ENCODE measurements at places on chromosomes 6 and 20. TPM values are rescaled to one million over a fixed set of nuclear protein-coding genes. Genes with fewer than 3 reads are reported as not detected.

Gene MACROD2
- total RNA-seq = 6.4 TPM

Gene TAAR6
- not detected for total RNA-seq

Gene ERVFRD-1
- not detected for total RNA-seq

Gene ANKEF1
- 3.7 TPM for total RNA-seq

Gene SERAC1
- 12.2 TPM for total RNA-seq

Gene PDYN
- 0.63 TPM for total RNA-seq

Gene SLC22A1
- total RNA-seq = 1.7 TPM

Gene UBE2J1
- total RNA-seq = 36.8 TPM

Gene BEND6
- 1.8 TPM for total RNA-seq

- peaks cover 21% of the 10 kb centered on the region for H3K4me1 ChIP-seq
- peak; percentile 52 for DNase-seq
- H3K36me3 ChIP-seq = no peaks in the 10 kb centered on the region
- no peak overlapping the region for H3K4me3 ChIP-seq
- H3K27me3 ChIP-seq = peaks cover 3% of the 10 kb centered on the region
- no peak overlapping the region for H3K27ac ChIP-seq
Measured at GRCh38 chr20:1423625-1424106, 30.8 kb upstream of the FKBP1A start.

GRCh38 chr6:79167931-79168694, 66.4 kb downstream of the HMGN3 start:
- no peak overlapping the region for H3K4me3 ChIP-seq
- no peaks in the 10 kb centered on the region for H3K27me3 ChIP-seq
- DNase-seq = no peak
- H3K27ac ChIP-seq = no peak overlapping the region
- H3K36me3 ChIP-seq = no peaks in the 10 kb centered on the region
- H3K4me1 ChIP-seq = no peaks in the 10 kb centered on the region

GRCh38 chr20:8414586-8415274, 282.7 kb downstream of the PLCB1 start:
- no peaks in the 10 kb centered on the region for H3K36me3 ChIP-seq
- H3K27ac ChIP-seq = no peak overlapping the region
- no peaks in the 10 kb centered on the region for H3K27me3 ChIP-seq

- peaks cover 27% of the 10 kb centered on the region for H3K36me3 ChIP-seq
- H3K27ac ChIP-seq = peak overlapping the region; percentile 48
- H3K4me3 ChIP-seq = no peak overlapping the region
- H3K27me3 ChIP-seq = no peaks in the 10 kb centered on the region
Measured at GRCh38 chr6:144546807-144547206, 261.7 kb downstream of the UTRN start.

DNA sequence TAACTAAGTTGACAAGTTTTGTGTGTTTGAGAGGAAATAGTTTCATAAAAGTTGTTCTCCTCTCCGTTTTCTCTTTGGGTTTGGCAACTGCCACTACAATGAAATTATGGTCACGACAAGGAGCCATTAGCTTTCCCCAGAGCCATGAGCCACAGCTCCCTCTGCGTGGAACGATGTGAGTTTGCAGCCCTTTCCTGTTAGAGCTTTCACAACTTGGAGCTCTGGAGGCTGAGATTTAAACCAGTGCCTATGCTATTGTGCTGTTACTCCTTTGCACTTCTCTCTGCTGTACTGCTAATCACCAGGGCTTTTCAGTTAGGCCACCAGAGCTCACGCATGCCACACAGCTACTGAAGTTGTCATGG, 29.3 kb upstream of the TXNDC5 start:
- no peak for DNase-seq
- peaks cover 1% of the 10 kb centered on the region for H3K27me3 ChIP-seq
- H3K4me3 ChIP-seq = no peak overlapping the region
- H3K27ac ChIP-seq = no peak overlapping the region

DNA sequence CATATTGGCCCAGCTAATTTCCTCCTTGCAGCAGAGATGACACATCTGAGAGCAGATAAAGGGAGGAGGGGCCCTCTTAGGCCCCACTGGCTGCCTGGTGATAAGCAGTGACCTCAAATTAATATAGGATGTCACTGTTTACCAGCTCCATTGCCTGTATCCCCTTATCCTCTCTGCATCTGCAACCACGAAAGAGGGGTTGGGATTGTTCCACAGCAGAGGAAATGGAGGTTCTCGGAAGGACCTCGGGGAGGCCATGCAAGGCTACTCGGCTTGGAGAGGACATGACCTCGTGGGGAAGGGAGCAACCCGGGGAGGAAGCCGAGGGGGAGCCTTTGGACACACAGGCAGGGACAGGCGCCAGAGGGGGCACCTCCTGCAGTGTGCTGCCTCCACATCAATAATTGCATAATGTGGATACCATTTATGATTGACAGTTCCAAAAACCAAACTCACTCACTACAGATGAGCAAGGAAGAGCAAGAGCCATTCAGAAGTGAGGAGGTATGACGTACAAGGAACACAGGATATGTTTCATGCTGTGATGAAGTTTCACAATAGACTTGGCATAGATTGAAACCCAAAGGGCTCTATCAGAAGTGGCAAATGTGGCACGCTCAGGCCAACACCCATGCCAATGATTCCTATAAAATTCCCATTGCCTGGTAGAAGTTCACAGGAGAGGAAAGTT, 177.2 kb upstream of the RNF24 start:
- H3K4me3 ChIP-seq = no peak overlapping the region
- H3K27ac ChIP-seq = no peak overlapping the region
- no peaks in the 10 kb centered on the region for H3K36me3 ChIP-seq
- H3K27me3 ChIP-seq = no peaks in the 10 kb centered on the region
- peaks cover 14% of the 10 kb centered on the region for H3K4me1 ChIP-seq
- no peak for DNase-seq

GRCh38 chr6:79525272-79526100, 11.7 kb downstream of the LCA5 start:
- H3K27ac ChIP-seq = no peak overlapping the region
- peaks cover 13% of the 10 kb centered on the region for H3K36me3 ChIP-seq
- DNase-seq = no peak

GRCh38 chr20:36030149-36030548, 61.8 kb downstream of the CNBD2 start:
- H3K4me3 ChIP-seq = no peak overlapping the region
- no peak for DNase-seq
- H3K27me3 ChIP-seq = no peaks in the 10 kb centered on the region
- no peak overlapping the region for H3K27ac ChIP-seq
- H3K4me1 ChIP-seq = no peaks in the 10 kb centered on the region

- peak overlapping the region; percentile 99 for H3K4me3 ChIP-seq
- DNase-seq = no peak
- H3K4me1 ChIP-seq = peaks cover 52% of the 10 kb centered on the region
- no peaks in the 10 kb centered on the region for H3K27me3 ChIP-seq
Measured at GRCh38 chr20:48826069-48826468, 1.7 kb downstream of the PREX1 start.

GRCh38 chr20:7226156-7226555, 458.7 kb downstream of the BMP2 start:
- H3K36me3 ChIP-seq = no peaks in the 10 kb centered on the region
- no peak for DNase-seq
- no peak overlapping the region for H3K4me3 ChIP-seq
- no peak overlapping the region for H3K27ac ChIP-seq
- H3K27me3 ChIP-seq = no peaks in the 10 kb centered on the region

DNA sequence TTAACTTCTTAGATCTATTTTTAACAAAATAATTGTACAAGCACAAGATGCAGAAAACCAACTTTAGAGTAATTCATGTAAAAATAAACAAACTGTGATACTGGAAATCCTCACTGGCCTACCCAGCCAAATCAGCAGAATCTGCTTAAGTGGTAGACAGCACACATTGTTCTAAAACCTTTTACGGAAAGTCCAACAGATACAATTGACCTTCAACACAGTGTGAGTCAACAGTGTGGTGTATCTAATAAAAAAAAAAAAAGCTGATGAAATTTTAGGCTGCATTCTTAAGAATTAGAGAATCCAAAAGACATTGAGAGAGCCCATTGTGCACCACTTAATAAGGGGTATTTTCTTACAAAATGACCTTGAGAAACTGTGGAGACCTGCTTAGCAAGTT, 174.5 kb downstream of the COL21A1 start:
- H3K27me3 ChIP-seq = no peaks in the 10 kb centered on the region
- H3K27ac ChIP-seq = no peak overlapping the region
- no peak for DNase-seq
- H3K4me3 ChIP-seq = no peak overlapping the region
- H3K36me3 ChIP-seq = peaks cover 4% of the 10 kb centered on the region

GRCh38 chr6:46103441-46104115, 26.2 kb upstream of the ENPP4 start:
- H3K4me1 ChIP-seq = peaks cover 4% of the 10 kb centered on the region
- no peak for DNase-seq
- H3K4me3 ChIP-seq = no peak overlapping the region

GRCh38 chr6:84731401-84731800, 33.0 kb downstream of the TBX18 start:
- no peak for DNase-seq
- no peak overlapping the region for H3K27ac ChIP-seq
- H3K27me3 ChIP-seq = peaks cover 30% of the 10 kb centered on the region

DNA sequence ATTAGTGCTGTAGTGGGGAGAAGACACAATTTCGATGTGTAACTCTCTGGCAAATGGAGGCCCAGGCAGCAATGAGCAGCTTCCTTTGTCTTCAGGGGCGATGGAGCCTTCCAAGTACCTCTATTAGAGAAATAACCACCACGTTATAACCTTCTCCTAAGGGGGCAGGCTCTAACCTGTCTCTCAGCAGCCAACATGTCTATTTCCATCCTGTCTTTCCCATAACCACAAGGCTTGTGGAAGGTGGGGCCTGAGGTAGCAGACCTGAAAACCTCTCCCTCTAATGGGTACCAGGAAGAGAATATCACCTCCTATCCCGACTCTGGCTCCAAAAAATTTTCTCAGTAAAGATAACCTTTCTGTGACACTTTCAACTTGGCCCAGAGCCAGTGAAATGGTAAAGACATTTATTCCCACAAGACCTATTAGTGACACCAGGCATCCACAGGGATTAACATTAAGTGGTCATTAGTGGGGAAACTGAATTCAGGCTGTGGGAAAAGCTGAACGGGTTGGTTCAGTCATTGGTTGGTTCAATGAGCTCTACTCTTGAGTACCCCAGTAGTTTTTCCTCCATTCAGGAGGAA, 4.0 kb downstream of the PEX6 start:
- peaks cover 20% of the 10 kb centered on the region for H3K4me1 ChIP-seq
- no peak overlapping the region for H3K4me3 ChIP-seq
- no peaks in the 10 kb centered on the region for H3K27me3 ChIP-seq
- H3K36me3 ChIP-seq = peaks cover 4% of the 10 kb centered on the region
- no peak overlapping the region for H3K27ac ChIP-seq
- no peak for DNase-seq

GRCh38 chr6:1906609-1907008, 296.9 kb downstream of the FOXC1 start:
- H3K27ac ChIP-seq = no peak overlapping the region
- H3K4me1 ChIP-seq = peaks cover 27% of the 10 kb centered on the region
- H3K4me3 ChIP-seq = no peak overlapping the region
- no peak for DNase-seq

DNA sequence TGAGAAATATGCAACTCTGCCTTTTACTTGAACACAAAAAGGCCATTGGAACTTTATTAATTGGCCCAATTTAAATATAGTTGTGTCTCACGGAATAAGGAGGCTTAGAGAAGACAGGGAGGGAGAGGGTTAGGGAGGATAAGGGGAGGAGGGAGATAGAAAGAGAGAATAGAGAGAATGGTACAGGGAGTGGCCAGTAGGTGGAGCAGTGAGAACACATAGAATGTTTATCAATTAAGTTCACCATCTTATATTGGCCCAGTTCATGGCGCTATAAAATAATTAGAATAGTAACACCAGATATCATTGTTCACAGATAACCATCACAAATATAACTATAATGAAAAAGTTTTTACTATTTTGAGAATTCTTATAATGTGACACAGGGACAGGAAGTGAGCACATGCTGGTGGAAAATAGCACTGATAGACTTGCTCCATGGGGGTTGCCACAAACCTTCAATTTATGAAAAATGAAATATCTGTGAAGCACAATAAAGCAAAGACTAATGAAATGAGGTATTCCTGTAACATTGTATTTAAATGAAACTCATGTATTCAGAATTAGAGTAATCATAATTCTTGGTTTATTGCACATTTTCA, 374.1 kb upstream of the MANEA start:
- peaks cover 5% of the 10 kb centered on the region for H3K4me1 ChIP-seq
- H3K27me3 ChIP-seq = no peaks in the 10 kb centered on the region
- H3K27ac ChIP-seq = no peak overlapping the region
- H3K4me3 ChIP-seq = no peak overlapping the region
- peak; percentile 36 for DNase-seq
- H3K36me3 ChIP-seq = no peaks in the 10 kb centered on the region

DNA sequence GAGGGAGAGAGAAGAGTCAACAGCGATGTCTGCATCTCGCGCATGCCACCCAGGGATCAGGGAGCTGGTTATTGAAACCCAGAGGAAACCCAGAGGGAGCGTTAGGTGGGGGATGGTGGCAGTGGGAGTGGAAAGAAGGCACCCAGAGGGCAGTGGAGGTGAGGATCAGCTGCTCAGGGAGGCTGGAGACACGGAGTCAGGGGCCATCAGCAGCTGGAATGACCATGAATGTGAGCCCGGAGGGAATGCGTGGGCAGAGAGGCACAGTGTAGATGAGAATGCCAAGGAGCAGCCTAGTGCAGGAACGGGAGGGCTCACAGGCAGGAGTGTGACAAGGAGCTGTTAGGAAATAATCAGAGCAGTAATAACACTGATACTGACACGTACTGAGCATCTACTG, 36.2 kb downstream of the RSPO4 start:
- H3K27me3 ChIP-seq = peaks cover 29% of the 10 kb centered on the region
- DNase-seq = no peak
- no peaks in the 10 kb centered on the region for H3K36me3 ChIP-seq
- no peak overlapping the region for H3K27ac ChIP-seq

DNA sequence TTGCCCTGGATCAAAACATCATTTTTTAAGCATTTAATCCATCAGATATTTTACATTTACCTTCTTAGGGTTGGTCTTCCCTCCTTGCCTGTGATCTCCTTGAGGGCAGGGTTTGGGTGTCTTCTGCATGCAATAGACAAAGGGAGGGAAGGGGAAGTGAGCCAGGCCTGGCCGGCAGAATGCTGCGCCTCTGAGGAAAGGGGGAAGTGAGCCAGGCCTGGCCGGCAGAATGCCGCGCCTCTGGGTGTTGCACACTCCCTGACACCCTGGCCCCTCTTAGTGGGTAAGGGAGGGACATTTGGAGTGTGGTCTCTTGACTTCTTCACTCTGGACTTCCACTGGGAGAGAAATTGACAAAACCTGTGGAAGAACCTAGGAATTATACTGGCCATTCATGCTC, 12.4 kb downstream of the PSMF1 start:
- H3K36me3 ChIP-seq = peaks cover 43% of the 10 kb centered on the region
- peak overlapping the region; percentile 65 for H3K27ac ChIP-seq
- no peak for DNase-seq
- no peak overlapping the region for H3K4me3 ChIP-seq
- H3K4me1 ChIP-seq = peaks cover 9% of the 10 kb centered on the region

Measured in neural crest cell (in vitro differentiated cells).